ENCODE measurements at places on chromosomes 5 and 9.

DNA sequence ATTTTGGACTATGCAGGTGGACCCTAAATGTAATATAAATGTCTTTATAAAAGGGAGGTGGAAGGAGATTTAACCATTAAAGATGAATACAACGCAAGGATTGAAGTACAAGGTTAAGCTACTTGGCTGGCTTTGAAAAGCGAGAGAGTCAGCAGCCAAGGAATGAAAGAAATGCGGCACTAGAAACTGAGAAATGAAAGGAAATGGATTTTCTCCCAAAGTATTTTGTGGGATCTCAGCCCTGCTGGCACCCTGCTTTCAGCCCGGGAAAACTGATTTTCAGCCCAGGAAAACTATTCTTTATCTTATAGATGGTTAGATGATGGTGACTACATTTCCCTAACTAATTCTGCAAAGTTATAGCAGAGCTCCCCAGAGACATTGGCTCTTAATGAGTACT lies 1349.6 kb upstream of the C9orf72 start:
- DNase-seq = no peak

GRCh38 chr5:73214996-73215395 lies 42.0 kb downstream of the TMEM174 start:
- DNase-seq = no peak

DNA sequence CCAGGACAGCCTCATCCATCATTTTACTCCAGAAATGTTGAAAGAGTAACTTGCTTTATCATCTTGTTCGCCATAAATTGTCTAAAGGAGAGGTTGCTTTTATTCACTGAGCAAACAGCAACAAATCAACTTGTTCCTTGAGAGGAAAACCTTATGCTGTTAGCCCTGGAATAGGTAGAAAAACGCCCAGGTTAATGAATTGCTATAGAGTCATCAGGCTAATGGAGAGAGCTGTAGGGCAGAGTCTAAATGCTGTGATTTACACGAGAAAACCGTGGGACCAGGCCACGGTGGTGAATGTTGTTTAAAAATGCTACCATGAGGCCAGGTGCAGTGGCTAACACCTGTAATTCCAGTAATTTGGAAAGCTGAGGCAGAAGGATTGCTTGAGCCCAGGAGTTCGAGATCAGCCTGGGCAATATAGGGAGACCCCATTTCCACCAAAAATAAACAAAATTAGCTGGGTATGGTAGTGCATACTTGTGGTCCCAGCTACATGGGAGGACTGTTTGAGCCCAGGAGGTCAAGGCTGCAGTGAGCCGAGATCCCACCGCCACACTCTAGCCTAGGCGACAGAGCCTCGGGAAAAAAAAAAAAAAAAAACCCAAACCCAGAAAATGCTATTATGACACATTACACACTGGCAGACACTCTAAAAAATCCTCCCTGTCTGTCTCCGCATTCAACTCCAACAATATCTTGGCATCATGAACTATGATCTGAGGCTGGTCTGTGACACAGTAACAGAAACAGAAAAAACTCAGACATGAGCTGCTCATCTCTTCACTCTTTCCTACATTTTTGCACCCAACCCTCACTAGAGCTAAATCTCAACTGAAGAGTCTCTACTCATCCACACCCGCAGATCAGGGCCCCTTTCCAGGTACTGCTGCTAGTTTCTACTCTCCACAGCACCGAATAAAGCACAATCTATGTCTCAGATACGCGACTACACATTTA lies 118.6 kb upstream of the RETREG1 start:
- no peak for DNase-seq

DNA sequence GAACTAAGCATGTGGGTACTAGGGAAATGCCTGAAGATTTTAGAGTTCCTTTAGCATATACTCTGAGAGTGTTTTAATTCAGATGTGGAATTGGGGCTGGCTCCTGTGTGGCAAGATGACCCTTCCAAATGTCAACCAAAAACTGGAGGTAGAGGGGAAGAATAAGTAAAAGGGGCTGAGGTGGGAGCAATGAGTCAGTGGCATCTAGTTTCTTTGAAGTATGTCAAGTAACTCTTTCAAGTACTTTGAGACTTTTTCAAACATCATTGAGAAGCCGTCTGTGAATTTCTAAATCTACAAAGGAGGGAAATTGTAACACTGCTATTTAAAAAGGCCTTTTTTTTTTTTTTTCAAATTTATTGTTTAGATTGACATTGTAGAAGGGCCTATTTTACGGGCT lies 184.4 kb downstream of the MAN2A1 start:
- DNase-seq = no peak

DNA sequence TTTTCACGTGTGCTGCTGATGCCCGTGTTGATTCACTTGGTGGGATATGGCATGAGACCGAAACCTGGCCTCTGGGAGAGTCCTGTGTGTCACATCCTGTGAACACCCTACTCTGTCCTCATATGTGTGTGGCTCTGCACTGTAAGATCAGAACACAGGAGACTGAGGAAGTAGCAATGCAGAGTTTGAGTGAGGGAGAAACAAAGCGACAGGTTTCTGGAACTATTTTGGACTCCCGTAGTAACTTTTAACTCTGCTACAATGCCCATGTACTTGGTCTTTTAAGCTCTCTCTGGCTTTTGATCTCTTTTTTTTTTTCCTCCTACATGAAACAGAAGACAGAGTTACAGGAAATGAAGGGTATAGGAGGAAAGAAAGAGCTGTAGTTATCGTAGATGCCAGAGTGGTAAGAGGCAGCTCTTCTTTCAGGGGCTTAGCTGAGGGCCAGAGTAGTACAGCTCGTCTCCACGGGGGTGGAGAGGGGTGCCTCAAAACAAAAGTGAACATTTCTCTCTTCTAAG lies 26.6 kb downstream of the GRAMD2B start:
- DNase-seq = peak; percentile 93

- DNase-seq = no peak
These were observed 33.1 kb upstream of the MVB12B start for GRCh38 chr9:126293522-126293889.

- DNase-seq = no peak
These were observed 130.1 kb upstream of the FST start for GRCh38 chr5:53350368-53350767.
